ENCODE measurements at places on chromosomes 12 and 14.

DNA sequence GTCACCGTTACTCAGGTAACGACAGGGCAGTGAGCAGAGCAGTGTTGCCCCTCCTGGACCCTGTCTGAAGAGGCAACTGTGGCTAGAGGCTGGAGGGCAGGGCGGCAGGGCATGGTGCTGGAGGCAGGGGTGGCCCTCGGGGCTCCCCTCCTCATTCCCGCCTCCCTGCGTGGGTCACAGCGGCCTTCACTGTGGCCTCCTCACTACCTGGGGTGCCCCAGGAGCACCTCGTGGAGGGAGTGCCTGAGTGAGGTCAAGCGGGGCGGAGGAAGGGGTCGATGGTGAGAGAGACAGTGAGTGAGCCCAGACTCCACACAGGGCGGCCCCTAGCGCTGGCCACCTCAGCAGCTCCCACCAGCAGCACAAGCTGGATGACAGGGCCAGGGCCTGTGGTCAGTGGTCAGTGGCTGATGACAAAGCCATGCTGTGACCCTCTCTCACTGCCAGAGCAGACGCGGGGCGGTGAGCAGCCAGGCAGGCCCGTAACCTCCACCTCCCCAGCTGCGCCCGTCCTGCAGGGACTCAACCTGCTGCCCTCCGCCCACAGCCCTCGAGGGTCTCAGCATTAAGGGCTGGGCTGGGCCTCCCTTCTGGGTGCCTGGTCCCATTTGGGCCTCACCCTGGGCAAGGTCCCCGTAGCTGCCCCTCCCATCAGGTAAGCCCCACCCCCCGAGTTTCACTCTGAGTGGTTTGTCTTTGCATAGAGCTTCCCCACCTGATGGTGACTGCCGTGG lies 17.8 kb downstream of the GPR132 start:
- no peaks in the 10 kb centered on the region for H3K4me1 ChIP-seq
- H3K27ac ChIP-seq: no peak overlapping the region
- DNase-seq: no peak
- H3K4me3 ChIP-seq: no peak overlapping the region
- H3K36me3 ChIP-seq: no peaks in the 10 kb centered on the region

GRCh38 chr14:100882991-100883788 lies 20.3 kb downstream of the RTL1 start:
- no peak overlapping the region for H3K4me3 ChIP-seq
- H3K36me3 ChIP-seq: peaks cover 25% of the 10 kb centered on the region
- no peak for DNase-seq
- H3K27ac ChIP-seq: no peak overlapping the region
- no peaks in the 10 kb centered on the region for H3K4me1 ChIP-seq

DNA sequence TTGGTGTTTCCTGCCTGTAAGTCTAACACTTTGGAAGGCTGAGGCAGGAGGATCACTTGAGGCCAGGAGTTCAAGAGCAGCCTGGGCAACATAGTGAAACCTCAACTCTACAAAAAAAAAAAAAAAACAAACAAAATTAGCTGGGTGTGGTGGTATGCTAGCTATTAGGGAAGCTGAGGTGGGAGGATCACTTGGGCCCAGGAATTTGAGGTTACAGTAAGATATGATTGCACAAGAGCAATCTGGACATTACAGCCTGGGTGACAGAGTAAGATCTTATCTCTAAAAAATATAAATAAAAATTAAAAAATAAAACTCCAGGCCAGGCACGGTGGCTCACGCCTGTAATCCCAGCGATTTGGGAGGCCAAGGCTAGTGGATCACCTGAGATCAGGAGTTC lies 39.8 kb upstream of the CMKLR1 start:
- no peak overlapping the region for H3K4me3 ChIP-seq
- no peaks in the 10 kb centered on the region for H3K4me1 ChIP-seq
- no peak for DNase-seq
- no peak overlapping the region for H3K27ac ChIP-seq

- H3K27ac ChIP-seq: no peak overlapping the region
- no peaks in the 10 kb centered on the region for H3K27me3 ChIP-seq
- H3K4me1 ChIP-seq: no peaks in the 10 kb centered on the region
- DNase-seq: no peak
- no peaks in the 10 kb centered on the region for H3K36me3 ChIP-seq
These were observed 249.8 kb downstream of the VRK1 start for GRCh38 chr14:97046967-97047366.

- no peak for DNase-seq
- H3K27ac ChIP-seq: no peak overlapping the region
- H3K4me1 ChIP-seq: no peaks in the 10 kb centered on the region
- H3K4me3 ChIP-seq: no peak overlapping the region
- H3K36me3 ChIP-seq: no peaks in the 10 kb centered on the region
These were observed 164.3 kb downstream of the TMEM121 start for GRCh38 chr14:105690671-105691070.

- H3K27ac ChIP-seq: no peak overlapping the region
- no peaks in the 10 kb centered on the region for H3K4me1 ChIP-seq
- DNase-seq: no peak
- H3K4me3 ChIP-seq: no peak overlapping the region
These were observed 11.6 kb downstream of the CLMN start for GRCh38 chr14:95308073-95308472.

DNA sequence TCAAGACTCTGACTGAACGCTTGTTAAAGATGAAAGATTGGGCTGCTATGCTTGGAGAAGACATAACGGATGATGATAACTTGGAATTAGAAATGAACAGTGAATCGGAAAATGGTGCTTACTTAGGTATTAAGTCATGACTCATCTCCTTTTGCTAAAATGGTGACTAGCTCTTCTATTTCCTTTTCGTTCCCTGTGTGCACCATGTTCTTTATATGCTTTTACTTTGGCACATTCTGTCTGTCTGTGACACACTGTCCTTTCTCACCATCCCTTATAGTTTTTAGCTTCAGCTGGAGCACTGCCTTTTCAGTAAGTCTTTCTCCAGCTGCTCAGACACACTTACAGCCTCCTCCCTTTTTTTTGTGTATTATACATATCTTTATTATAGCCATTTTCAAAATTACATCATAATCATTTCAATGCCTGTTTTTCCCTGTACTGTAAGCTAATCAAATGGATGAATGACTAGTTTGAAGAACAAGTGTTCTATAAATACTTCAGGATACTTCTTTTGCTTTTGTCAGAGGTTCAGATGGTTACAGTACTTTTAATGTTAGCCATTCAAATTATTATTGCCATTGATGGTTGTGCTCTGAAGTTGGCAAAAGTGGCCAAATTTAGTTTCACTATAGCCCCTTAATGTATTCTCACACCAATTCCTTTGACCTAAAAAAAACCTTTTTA lies 68.6 kb downstream of the MIA2 start:
- peaks cover 15% of the 10 kb centered on the region for H3K36me3 ChIP-seq
- no peak overlapping the region for H3K4me3 ChIP-seq
- H3K4me1 ChIP-seq: no peaks in the 10 kb centered on the region
- H3K27me3 ChIP-seq: no peaks in the 10 kb centered on the region

GRCh38 chr14:31124197-31124596 lies 83.4 kb downstream of the HECTD1 start:
- no peaks in the 10 kb centered on the region for H3K4me1 ChIP-seq
- no peak for DNase-seq
- peaks cover 51% of the 10 kb centered on the region for H3K36me3 ChIP-seq

DNA sequence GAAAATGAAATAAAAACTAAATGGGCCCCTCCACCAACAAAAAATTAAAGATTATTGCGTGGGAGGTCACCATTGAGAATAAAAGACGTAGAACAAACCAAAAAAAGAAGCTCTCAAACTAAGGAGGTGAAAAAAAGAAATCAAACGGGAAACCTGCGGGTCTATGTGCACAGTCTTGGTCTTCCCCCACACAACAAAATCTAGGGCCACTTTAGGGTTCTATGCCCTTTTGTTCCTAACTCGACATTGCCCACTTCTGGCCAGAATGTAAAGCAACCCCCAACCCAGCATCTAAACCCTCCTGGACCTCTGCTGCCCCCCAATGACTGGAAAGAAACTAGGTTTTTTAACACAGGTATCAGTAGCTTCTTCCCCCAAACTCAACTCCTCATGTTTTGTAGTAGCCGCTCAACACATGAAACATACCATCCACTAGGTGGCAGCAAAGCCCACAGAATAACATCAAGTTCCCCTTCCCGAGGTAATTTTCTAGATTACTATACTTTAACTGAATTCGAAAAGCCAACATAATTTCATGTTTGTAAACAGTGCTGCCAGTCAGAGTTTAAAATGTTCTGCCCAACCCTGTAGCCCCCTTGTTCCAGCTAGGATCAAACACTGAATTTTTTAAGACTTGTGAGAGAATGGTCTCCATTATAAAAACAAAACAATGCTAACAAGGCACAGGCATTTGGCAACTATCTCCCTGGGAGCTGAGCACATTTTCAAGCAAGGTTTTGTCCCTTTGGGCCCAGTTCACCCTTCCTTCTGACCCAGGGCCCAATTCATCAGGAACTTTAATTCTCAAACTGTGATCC lies 18.7 kb downstream of the DAD1 start:
- no peak overlapping the region for H3K4me3 ChIP-seq
- no peaks in the 10 kb centered on the region for H3K27me3 ChIP-seq

GRCh38 chr12:87140262-87140661 lies 884.1 kb upstream of the MGAT4C start:
- no peaks in the 10 kb centered on the region for H3K36me3 ChIP-seq
- peak; percentile 62 for DNase-seq
- no peak overlapping the region for H3K27ac ChIP-seq
- H3K27me3 ChIP-seq: no peaks in the 10 kb centered on the region
- no peak overlapping the region for H3K4me3 ChIP-seq

DNA sequence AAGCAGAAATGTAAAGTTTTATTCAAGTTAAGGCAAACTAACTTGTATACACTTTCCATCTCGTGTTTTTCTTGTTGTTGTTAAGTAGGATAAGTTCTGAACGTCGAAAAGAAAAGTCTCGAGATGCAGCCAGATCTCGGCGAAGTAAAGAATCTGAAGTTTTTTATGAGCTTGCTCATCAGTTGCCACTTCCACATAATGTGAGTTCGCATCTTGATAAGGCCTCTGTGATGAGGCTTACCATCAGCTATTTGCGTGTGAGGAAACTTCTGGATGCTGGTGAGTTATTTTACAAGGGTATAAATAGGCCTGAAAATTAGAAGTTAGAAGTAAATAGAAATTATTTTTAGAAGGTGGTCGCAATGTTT lies 25.0 kb downstream of the HIF1A start:
- no peak overlapping the region for H3K27ac ChIP-seq
- H3K27me3 ChIP-seq: no peaks in the 10 kb centered on the region
- peaks cover 39% of the 10 kb centered on the region for H3K36me3 ChIP-seq
- H3K4me3 ChIP-seq: no peak overlapping the region
- H3K4me1 ChIP-seq: peaks cover 7% of the 10 kb centered on the region

DNA sequence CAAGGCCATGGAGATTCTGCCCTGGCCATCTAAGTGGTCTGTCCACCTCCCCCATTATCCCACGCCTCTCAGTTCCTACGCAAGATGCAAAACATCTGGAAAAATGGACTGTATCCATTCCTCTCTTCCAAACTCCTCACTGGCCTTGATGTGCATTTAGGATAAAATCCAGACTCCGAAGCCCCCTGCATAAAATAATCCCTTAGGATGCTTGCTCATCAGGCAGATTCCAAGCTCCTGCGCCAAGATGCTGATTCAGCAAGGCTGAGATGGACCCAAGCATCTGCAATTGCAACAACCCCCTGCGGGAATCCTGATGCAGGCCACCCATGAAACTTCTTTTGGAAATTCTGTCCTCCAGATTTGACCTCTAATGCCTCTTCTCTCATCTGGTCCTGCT lies 81.6 kb downstream of the SPRING1 start:
- H3K27ac ChIP-seq: no peak overlapping the region
- no peaks in the 10 kb centered on the region for H3K36me3 ChIP-seq
- no peak for DNase-seq
- peaks cover 17% of the 10 kb centered on the region for H3K4me1 ChIP-seq
- no peak overlapping the region for H3K4me3 ChIP-seq

- peaks cover 3% of the 10 kb centered on the region for H3K27me3 ChIP-seq
- H3K4me1 ChIP-seq: no peaks in the 10 kb centered on the region
- H3K27ac ChIP-seq: no peak overlapping the region
- no peak overlapping the region for H3K4me3 ChIP-seq
- H3K36me3 ChIP-seq: no peaks in the 10 kb centered on the region
These were observed 48.7 kb upstream of the CMKLR1 start for GRCh38 chr12:108387771-108388170.

- H3K4me1 ChIP-seq: peaks cover 33% of the 10 kb centered on the region
- no peaks in the 10 kb centered on the region for H3K36me3 ChIP-seq
- no peaks in the 10 kb centered on the region for H3K27me3 ChIP-seq
- H3K27ac ChIP-seq: no peak overlapping the region
These were observed 2.8 kb downstream of the RAPGEF3 start for GRCh38 chr12:47755655-47756562.

GRCh38 chr14:95392841-95393240 lies 73.1 kb upstream of the CLMN start:
- no peak for DNase-seq
- H3K36me3 ChIP-seq: no peaks in the 10 kb centered on the region
- H3K4me3 ChIP-seq: no peak overlapping the region
- no peaks in the 10 kb centered on the region for H3K4me1 ChIP-seq
- H3K27ac ChIP-seq: no peak overlapping the region
